ENCODE measurements at places on chromosomes 16 and 17.

DNA sequence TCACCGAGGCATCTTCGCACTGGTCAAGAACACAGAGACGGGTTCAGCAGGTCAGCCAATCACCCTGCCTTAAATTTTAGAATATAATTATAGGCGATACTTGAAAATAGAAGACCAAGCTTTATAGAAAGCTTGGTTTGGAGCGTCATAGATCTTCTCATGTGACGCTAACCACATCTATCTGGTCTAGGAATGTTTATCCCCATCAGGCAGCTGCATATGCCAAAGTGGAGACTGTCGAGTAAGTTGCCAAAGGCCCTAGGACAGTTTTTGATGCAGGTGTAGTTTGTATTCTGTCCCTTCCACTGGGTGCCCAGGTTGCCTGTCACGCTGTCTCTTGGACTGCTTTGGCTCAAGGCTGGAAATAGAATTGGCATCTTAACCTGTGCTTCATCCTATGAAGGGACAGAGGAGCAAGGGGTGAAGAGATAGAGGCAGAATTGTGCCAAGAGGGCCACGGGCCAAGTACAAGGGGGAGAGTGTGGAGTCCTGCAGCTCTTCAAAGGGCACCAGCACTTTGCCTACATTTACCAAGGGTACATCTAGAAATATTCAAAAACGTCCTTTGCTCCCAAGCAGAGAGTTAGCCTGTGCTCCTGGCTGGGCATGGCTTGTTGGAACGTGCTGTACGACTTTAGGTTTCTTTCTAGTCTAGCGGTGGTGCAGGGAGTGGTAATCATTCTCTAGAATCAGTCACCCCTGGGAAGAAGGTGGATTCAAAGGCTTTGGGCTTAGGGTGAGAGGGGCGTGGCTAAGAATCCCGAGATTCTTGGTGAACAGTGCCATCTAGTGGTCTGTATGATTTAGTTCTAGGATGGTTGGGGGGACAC, 5.3 kb upstream of the WIPI1 start:
- no peak overlapping the region for H3K4me3 ChIP-seq
- no peaks in the 10 kb centered on the region for H3K36me3 ChIP-seq
- peaks cover 3% of the 10 kb centered on the region for H3K4me1 ChIP-seq
- DNase-seq = peak; percentile 79

GRCh38 chr17:6596081-6596480, 39.7 kb upstream of the PITPNM3 start:
- H3K36me3 ChIP-seq = 0 out of 2 replicates have a peak, but pooled peaks cover 3% of the 10 kb centered on the region
- no peaks in the 10 kb centered on the region for H3K27me3 ChIP-seq
- no peak overlapping the region for H3K27ac ChIP-seq
- H3K4me3 ChIP-seq = no peak overlapping the region
- H3K4me1 ChIP-seq = no peaks in the 10 kb centered on the region

GRCh38 chr16:54282202-54282927, 4.2 kb downstream of the IRX3 start:
- no peaks in the 10 kb centered on the region for H3K36me3 ChIP-seq
- peak overlapping the region; percentile 19 for H3K4me3 ChIP-seq
- peaks cover 5% of the 10 kb centered on the region for H3K4me1 ChIP-seq
- H3K27ac ChIP-seq = no peak overlapping the region
- no peak for DNase-seq
- H3K27me3 ChIP-seq = peaks cover 48% of the 10 kb centered on the region

DNA sequence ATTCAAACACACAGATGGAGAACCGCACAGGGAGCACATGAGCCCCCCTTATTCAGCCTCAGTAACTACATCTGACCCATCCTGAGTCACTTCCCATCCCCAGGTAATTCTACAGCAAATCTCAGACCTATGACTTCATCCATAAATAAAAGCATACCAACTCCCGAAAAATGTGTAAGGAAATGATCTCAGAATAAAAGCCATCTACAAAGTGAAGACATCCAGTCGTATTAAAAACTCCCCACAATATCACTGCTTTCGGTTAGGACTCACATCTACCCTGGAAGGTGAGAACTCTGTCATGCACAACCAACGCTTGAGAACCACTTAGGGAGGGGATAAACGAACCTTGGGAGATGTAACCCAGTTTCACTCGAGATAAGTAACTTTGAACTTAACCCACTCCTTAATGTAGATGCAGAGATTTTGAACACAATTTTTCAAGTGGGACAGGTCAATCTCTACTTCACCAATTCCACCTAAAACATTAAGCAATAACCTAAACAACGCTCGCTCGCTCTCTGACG, 1.3 kb downstream of the USP36 start:
- no peaks in the 10 kb centered on the region for H3K27me3 ChIP-seq
- peak overlapping the region; percentile 84 for H3K4me3 ChIP-seq
- no peak for DNase-seq
- peaks cover 21% of the 10 kb centered on the region for H3K36me3 ChIP-seq

DNA sequence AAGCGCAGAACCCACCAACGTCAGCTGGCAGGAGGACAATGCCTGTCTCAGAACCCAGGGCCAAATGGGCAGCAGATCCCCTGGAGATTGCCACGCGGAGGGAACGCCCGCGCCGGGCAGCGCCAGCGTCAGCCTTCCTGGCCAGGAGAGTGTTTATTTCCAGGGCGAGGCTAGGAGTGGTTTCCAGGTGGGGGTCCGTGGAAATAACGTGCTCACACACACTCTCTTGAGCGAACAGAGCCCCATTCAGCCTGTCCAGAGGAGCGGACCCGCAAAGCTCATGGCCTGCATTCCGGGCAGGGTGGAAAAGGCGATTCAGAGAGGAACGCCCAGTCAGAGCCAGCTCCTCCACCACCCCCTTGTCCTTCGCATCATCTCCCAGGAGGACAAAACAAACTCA, 40.3 kb downstream of the SDK2 start:
- DNase-seq = no peak
- no peak overlapping the region for H3K27ac ChIP-seq
- H3K4me1 ChIP-seq = no peaks in the 10 kb centered on the region
- no peak overlapping the region for H3K4me3 ChIP-seq
- no peaks in the 10 kb centered on the region for H3K36me3 ChIP-seq
- H3K27me3 ChIP-seq = no peaks in the 10 kb centered on the region

DNA sequence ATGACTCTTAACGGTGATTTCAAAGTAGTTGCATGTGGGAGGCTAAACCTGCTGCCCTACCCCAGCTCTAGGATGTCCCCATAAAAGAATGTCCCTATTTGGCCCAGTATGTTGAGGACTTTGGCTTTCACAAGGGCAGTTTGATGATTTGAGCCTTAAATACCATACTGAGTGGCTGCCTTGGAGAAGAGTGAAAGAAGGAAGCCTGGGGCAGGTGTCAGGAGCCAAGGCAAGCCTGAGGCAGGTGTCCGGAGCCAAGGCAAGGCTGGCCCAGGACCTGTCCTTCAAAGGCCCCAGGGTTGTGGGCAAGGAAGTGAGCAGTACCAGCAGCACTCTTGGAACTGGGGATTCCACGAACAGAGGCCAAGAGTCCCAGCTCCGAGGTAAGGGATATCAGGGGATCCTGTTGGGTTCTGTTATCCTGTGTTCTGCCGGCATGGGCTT, 18.6 kb downstream of the ST6GALNAC2 start:
- H3K27me3 ChIP-seq = no peaks in the 10 kb centered on the region
- H3K36me3 ChIP-seq = peaks cover 17% of the 10 kb centered on the region
- no peak overlapping the region for H3K27ac ChIP-seq

- peaks cover 55% of the 10 kb centered on the region for H3K36me3 ChIP-seq
- no peaks in the 10 kb centered on the region for H3K4me1 ChIP-seq
- H3K4me3 ChIP-seq = no peak overlapping the region
- H3K27ac ChIP-seq = no peak overlapping the region
- DNase-seq = no peak
These were observed 6.5 kb downstream of the SETD1A start for GRCh38 chr16:30963925-30964511.

GRCh38 chr16:82432261-82432660, 194.5 kb upstream of the CDH13 start:
- DNase-seq = no peak
- H3K36me3 ChIP-seq = no peaks in the 10 kb centered on the region
- no peaks in the 10 kb centered on the region for H3K27me3 ChIP-seq
- no peak overlapping the region for H3K27ac ChIP-seq

- H3K27me3 ChIP-seq = no peaks in the 10 kb centered on the region
- H3K4me3 ChIP-seq = no peak overlapping the region
- H3K27ac ChIP-seq = no peak overlapping the region
- no peak for DNase-seq
- H3K36me3 ChIP-seq = 0 out of 2 replicates have a peak, but pooled peaks cover 3% of the 10 kb centered on the region
- peaks cover 2% of the 10 kb centered on the region for H3K4me1 ChIP-seq
These were observed 31.0 kb downstream of the CTCF start for GRCh38 chr16:67593288-67593687.

- H3K4me1 ChIP-seq = no peaks in the 10 kb centered on the region
- H3K27me3 ChIP-seq = no peaks in the 10 kb centered on the region
- H3K4me3 ChIP-seq = no peak overlapping the region
- no peak overlapping the region for H3K27ac ChIP-seq
These were observed 8.4 kb upstream of the ARHGAP17 start for GRCh38 chr16:25023556-25023955.

- peaks cover 5% of the 10 kb centered on the region for H3K4me1 ChIP-seq
- peaks cover 27% of the 10 kb centered on the region for H3K36me3 ChIP-seq
- DNase-seq = no peak
- no peak overlapping the region for H3K27ac ChIP-seq
- H3K27me3 ChIP-seq = no peaks in the 10 kb centered on the region
- H3K4me3 ChIP-seq = no peak overlapping the region
These were observed 2.0 kb upstream of the ELMO3 start for GRCh38 chr16:67196881-67197280.

GRCh38 chr16:6804461-6804860, 528.2 kb upstream of the RBFOX1 start:
- no peak overlapping the region for H3K4me3 ChIP-seq
- DNase-seq = no peak

GRCh38 chr17:41402161-41402560, 4.8 kb upstream of the KRT31 start:
- no peaks in the 10 kb centered on the region for H3K27me3 ChIP-seq
- no peak overlapping the region for H3K4me3 ChIP-seq
- no peak overlapping the region for H3K27ac ChIP-seq
- no peaks in the 10 kb centered on the region for H3K4me1 ChIP-seq
- no peaks in the 10 kb centered on the region for H3K36me3 ChIP-seq

GRCh38 chr17:57957120-57957850, 2.1 kb upstream of the CUEDC1 start:
- peaks cover 8% of the 10 kb centered on the region for H3K27me3 ChIP-seq
- H3K4me3 ChIP-seq = no peak overlapping the region
- no peaks in the 10 kb centered on the region for H3K36me3 ChIP-seq
- peaks cover 4% of the 10 kb centered on the region for H3K4me1 ChIP-seq
- DNase-seq = no peak

GRCh38 chr17:35731239-35731916, at the start of gene RASL10B:
RASL10B (plus strand) TSS chr17:35731639; CDS start chr17:35735185, 3,546 bp downstream.
- H3K36me3 ChIP-seq = no peaks in the 10 kb centered on the region
- H3K4me1 ChIP-seq = peaks cover 6% of the 10 kb centered on the region
- no peaks in the 10 kb centered on the region for H3K27me3 ChIP-seq
- no peak for DNase-seq
- H3K4me3 ChIP-seq = peak within 1 kb of the TSS; percentile 77

GRCh38 chr17:66301367-66301863, 998 bp upstream of the PRKCA start:
- no peak for DNase-seq
- H3K27ac ChIP-seq = no peak overlapping the region
- peaks cover 2% of the 10 kb centered on the region for H3K27me3 ChIP-seq
- H3K36me3 ChIP-seq = no peaks in the 10 kb centered on the region
- H3K4me3 ChIP-seq = peak overlapping the region; percentile 58
- H3K4me1 ChIP-seq = peaks cover 4% of the 10 kb centered on the region

- no peak overlapping the region for H3K27ac ChIP-seq
- no peak for DNase-seq
- peak overlapping the region; percentile 89 for H3K4me3 ChIP-seq
- H3K27me3 ChIP-seq = no peaks in the 10 kb centered on the region
These were observed 650 bp downstream of the KIAA0753 start for GRCh38 chr17:6639586-6640535.
